ENCODE measurements at places on chromosomes 7 and 10.

DNA sequence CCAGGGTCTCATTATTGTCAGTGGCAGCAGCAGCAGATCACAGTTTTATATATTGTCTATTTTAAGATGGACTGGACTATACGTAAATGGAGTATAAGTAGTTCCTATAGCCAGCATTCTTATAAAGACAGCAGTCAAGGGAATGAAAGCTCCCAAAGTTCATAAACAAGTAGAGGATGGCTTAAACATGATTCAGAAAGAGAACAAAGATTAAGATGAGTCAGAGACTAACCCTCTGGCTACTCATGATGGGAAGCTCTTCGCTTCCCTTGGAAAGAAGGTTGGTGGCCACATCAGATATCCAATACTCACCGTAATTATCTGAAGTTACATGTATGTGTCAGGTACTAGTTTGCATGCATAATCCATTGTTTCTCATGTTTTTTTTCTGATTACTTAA lies 277.0 kb downstream of the INHBA start:
- DNase-seq, result no peak

DNA sequence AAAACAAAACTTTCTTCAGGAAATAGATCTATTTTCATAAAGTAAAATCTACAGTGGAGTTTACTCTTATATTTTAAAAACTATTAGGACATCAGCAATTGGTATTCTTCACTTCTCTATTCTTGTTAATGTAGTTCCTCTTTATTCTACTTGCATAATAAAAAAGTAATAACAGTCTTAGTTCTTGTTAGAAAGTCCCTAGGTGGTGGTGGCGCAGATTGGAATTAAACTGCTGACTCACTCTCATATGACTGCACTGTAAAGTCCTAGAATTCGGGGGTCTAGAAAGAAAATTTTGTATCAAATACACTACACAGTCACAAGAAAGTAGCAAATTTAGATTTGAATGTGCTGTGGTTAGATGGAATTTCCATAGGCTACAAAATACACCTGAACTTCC lies 44.6 kb upstream of the TES start:
- DNase-seq, result no peak

DNA sequence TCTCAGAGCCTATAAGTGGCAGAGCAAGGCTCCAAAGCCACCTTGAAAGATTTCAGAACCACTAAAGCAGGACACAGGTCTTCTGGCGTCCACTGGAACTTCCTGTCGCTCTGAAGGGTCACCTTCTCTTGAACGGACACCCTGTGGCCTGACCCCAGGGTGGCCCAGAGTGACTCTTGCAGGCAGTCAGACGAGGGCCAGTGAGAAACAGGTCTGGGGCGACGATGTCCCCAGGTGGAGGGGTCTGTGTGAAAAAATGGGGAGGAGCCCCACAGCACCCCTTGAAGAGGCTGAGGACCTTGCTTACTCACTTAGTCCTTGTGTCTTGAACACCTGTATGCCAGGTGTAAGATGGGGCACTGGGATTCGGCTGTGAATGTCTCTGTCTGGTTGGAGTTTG lies 946 bp upstream of the RASGEF1A start:
- DNase-seq, result no peak

DNA sequence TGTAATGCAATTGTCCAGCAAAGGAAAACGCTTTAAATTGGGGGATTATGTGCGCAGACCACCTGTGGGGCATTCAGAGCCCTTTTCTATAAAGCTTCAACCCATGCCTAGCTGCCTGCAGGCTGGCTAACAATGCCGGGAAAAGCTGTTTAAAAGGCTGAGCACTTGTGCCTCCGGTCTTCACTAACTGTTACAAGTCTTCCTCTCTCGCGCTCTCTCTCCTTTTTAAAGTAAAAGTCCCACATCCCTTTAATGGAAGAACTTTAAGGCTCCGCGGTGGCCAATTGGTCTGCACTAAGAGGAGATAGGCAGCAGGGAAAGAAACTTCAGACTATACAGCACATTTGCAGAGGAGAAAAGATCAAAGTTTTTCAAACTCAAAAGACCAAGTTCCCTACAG lies 4.6 kb downstream of the FZD8 start:
- DNase-seq, result no peak

DNA sequence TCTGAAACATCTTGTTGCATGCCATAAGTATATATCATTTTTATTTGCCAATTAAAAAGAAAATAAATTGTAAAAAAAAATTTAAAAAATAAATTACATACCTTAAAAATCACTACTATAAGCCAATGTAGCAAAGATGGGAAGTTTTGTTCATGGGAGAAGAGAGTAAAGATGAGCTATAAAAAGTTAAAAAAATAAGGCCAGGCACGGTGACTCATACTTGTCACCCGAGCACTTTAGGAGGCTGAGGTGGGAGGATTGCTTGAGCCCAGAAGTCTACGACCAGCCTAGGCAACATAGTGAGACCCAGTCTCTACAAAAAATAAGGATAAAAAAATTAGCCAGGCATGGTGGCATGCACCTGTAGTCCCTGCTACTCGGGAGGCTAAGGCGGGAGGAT lies 8.4 kb upstream of the STK32C start:
- no peak for DNase-seq

DNA sequence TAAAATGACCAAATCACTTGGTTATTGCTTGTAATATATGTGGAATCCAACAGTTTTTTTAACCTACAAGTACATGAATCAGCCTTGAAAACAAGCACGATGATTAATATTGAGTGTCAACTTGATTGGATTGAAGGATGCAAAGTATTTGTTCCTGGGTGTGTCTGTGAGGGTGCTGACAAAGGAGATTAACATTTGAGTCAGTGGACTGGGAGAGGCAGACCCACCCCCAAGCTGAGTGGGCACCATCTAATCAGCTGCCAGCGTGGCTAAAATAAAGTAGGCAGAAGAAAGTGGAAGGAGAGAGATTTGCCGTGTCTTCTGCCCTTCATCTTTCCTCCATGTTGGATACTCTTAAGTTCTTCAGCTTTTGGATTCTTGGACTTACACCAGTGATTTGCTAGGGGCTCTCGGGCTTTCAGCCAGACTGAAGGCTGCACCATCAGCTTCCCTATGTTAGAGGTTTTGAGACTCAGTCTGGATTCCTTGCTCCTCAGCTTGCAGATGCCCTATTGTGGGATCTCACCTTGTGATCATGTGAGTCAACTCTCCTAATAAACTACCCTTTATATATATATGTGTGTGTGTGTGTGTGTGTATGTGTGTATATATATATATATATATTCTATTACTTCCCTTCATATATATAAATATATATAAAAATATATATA lies 118.4 kb upstream of the WDR11 start:
- no peak for DNase-seq

DNA sequence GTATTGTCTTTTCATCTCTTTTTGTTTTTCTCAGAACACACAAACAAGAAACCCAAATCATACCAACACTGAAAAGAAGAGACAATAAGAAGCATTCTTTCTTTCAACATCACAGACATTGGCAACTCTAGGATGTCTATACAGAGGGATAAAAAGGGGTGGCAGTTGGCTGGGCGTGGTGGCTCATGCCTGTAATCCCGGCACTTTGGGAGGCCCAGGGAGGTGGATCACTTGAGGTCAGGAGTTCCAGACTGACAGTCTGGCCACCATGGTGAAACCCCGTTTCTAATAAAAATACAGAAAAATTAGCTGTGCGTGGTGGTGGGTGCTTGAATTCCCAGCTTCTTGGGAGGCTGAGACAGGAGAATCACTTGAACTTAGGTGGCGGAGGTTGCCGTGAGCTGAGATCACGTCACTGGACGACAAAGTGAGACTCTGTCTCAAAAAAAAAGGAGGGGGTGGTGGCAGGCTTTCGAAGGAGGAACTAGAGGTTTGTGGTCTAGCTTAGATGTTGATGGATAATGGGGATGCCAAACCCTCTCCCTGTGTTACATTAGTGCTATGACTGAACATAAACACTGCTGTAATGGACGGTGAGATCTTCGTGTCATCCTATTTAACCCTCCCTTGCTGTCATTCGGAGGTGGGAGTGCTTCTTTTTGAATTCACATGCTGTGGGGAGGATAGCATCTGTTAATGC lies 9.4 kb downstream of the CNNM2 start:
- DNase-seq, result no peak

DNA sequence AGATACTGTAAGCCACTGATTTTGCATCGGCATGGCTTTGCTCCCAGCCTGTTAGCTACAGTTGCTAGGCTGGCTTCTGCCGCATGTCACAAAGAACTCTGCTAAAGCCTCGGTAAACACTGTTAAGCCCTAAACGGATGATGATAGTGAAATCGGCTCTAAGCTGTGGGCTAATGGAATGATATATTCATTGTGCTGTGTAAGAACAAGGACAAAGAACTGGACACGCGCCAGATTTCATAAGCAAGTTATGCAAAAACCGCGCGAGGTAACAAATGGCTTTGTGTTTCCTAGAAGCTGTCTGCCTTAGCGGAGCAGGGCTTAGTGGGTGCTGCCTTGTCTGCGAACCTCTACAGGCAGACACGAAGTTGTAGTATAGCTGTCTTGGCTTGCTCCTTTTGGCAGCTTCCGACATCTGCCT lies 331.3 kb upstream of the COBL start:
- no peak for DNase-seq

- no peak for DNase-seq
Measured at GRCh38 chr7:44629829-44630522, 23.5 kb downstream of the OGDH start.

DNA sequence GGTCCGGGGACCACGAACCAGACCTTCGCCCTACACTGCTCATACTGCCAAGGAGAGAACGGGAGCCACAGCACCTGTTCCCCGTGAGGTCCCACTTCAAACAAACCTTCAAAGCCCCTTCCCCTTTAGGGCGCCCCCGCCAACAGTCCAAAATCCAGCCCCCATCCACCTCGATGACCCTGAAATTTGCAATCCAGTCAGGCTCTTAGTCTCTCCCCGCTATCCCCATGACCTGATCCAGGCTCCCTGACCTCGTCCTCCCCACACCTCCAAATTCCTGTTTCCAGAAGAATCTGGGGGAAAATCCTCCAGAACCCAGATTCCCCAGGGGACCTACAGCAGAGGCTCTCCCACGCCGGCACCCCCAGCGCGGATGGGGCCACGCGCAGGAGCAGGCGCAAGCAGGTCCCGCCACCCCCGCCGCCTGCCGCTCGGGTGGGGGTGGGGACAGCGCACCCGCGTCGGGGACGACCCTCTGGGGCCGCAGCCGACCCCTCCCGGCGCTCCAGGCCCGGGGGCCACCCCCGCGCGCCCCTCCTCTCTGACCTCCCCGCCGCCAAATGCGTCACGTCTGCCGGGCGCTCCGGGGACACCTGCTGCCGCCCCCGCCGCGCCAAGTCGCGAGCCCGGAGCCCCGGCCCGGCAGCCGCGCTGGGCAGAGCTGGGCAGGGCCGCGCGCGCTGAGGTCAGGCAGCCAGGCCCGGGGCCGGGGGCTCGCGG lies 753 bp downstream of the CAMK2B start:
- DNase-seq, result no peak

DNA sequence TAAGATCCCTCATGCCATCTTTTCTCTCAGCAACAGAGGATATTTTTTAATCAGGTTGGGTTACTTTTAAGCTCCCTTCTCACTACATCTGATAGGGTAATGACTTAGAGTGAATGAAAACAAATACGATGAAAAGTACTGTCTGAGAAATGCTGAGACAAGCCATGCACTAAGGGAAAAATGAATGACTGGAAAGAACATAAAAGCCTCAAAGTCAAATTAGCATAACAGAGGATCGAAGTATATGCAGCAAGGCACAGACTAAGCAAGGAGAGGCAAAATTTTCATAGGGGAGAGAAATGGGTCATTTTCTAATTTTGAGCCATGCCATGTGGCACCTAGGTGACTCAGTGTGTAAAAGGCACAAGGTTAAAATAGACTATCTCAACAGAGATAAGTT lies 8.5 kb upstream of the POT1 start:
- no peak for DNase-seq

- no peak for DNase-seq
Measured at GRCh38 chr7:158772916-158773315, 56.4 kb downstream of the ESYT2 start.

DNA sequence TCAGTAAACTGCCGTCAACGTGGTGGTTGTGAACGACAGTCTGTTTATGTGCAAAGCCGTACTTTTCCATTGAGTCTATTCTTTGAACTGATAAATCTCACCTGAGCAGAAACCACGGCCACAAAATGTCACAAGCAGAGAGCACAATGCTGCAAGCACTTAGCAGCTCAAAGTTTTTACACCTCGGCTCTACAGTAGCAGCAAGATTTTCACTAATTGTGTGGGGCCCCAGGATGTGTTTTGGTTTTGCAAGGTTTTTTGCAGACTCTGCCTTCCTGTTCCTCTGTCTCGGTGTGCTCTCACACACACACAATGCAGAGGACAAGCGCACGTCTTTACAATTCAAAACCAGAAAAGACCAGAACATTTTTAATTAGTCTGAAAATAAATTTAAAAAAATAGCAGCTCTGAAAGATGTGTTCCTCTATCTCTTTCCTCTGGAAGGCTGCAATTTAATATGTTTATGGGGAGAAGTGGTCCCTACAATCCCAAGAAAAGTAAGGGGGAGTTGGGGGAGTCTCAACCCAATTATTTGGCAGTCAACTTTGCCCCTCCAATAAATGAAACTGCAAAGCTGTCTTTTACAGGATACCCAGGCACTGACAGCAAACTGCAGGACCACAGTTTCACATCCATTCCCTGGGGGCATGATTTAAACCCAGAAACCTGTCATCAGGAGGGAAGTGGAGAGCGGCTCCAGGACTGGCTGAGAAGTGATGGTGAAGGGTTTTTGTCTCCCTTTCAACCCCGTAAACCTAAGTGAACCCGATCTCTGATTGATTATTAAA lies 73.8 kb upstream of the SFMBT2 start:
- DNase-seq, result peak; percentile 46

DNA sequence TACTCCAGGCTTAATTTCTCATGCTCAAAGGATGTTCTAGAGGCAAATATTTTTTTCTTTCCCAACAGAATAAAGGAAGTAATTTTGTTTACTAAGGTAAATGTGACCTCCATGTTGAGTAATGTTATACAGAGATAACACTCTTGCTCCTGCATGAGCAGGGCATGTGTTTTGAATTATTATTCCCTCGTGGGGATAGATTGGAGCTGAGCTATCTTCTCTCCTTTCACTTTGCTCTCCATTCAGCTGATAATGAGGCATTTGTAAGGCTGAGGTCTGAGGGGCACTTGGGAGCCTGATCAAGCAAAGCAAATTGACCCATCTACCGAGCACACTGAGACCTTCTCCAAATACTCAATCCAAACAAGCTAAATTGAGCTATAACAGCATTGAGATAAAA lies 50.7 kb upstream of the GHITM start:
- DNase-seq, result no peak

Data from stimulated activated naive CD8-positive, alpha-beta T cell treated with anti-CD3 and anti-CD28 coated beads, Interleukin-15, Interleukin-2, amounts not matched to agents 100 U/mL and 50 U/mL, for 24 hours (primary cell).